ENCODE measurements at places on chromosomes 11 and 22.

- DNase-seq: no peak
These were observed 88.3 kb upstream of the PARVA start for GRCh38 chr11:12288931-12289666.

- DNase-seq: peak; percentile 53
These were observed 29.6 kb downstream of the RTN4R start for GRCh38 chr22:20238536-20238900.

DNA sequence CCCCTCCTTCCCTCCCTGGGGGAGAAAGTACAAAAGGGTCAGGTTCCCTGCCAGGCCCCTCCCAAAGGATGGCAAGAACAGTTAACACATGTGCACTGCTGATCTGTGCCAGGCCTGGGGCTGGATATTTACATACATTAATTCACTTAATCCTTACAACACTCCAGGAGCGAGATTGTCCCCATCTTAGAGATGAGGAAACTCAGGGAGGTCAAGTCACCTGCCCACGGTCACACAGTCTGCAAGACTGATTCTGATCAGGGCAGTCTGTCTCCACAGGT, 36.5 kb downstream of the NECTIN1 start:
- DNase-seq: no peak

DNA sequence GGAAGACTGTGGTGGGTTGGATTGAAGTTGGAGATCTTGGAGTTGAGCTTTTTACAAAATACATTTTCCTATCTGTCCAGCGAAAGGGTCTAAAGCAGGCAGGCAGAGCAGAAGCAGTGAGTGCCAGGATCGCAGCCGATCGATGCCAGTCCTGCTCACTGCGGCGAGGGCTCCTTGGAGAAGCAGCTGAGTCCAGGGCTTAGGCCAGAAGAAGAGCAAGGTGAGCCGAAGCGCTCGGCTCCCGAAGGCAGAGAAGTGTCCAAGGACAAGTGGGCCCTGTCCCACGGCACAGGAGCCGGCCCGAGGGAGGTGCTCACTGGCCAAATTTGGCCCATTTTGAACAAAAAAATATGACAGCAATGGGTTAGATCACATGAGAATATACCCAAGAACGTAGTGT, 637.8 kb downstream of the BRD1 start:
- DNase-seq: no peak

DNA sequence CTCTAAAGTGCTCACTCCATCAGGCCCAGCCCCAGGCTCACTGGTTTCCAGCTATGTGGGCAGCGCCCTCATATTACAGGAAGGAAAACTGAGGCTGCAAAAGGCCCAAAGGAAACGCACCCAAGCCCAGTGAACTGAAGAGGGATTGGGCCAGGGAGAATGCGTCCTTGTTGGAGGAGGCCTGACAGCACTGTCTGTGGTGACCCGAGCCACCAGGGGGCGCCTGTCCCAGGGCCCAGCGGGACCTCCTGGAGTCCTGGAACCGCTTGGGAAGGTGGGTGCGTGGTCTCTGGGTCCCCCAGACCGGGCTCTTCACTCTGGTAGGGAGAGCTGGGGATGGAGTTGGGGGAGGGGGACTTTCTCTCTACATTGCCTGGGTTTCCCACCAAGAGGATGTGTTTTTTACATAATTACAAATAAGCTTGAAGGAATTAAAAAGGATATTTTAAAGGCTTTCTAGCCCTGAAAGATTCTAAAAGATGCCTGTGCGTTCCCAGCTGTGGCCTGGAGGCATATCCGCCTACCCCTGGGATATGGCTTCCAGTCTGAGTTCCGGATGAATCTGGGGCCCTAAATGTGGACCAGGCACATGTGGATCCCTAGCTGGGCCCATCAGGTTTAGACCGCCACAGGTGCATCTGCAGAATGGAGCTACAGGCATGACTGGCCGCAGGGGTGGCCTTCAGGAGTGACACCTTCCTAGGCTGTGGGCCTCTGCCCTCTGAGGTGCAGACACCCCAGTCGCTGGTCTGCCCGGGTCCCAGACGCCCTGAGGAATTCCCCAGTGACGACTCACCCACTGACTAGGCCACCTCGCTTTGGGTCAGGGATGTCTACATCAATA, 4.2 kb downstream of the SPI1 start:
- DNase-seq: peak; percentile 86

DNA sequence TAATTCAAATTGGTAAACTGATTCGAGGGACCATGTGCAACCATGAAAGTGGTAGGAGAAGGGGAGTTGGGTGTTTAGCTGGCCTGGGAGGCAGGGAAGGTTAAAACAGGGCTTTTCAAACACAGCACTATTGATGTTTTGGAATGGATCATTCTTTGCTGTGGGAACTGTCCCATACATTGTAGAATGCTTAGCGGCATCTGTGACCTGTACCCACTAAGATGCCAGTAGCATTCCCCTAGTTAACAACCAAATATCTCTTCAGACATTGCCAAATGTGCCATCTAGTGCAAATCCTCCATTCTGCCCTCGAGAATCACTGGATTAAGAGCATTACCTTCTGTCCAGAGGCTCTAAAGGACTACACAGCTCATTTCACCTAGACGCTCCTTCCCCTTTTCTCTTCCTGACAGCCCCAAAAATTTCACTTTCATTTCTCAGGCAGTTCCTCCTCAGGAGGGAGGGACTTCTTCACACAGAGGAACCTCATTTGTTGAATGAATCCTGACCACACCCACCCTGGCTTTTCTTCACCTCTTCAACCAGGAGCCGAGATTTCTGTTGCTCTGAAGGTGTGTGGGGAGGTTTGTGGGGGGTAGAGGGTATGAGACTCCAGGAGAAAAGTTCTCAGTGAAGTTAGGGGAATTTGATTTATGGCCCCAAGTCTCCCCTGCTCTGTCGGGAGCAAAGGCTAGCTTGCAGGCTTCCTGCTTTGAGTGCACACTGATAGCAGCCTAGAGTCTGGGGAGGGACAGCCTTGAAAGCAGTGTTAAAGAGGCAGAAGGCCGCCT, at the start of gene TRIM34:
TSS of gene TRIM34 (plus strand) at position 513 of the 791 bp plus-strand sequence. CDS start 7,331 bp downstream, outside the sequence.
- DNase-seq: peak; percentile 30

DNA sequence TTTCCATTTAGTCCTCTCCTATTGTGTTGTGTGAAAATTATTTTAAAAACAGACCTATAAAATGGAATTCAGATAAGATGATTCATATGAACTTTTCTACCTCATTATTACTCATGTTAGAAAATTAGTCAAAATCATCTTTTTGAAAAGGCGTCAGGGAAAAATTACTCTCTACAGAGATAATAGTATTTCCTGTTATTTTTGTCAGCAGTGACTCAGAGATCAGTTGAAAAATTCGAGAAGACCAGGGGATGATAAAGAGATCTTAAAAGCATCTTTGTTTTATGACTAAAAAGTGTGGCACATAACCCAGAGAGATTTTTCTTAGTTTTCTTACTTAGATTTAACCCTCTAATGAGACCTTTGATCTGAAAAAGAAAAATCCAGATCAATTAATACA, 157.9 kb upstream of the CARD18 start:
- no peak for DNase-seq

- no peak for DNase-seq
These were observed 53.1 kb downstream of the GGTLC2 start for GRCh38 chr22:22697377-22698117.

GRCh38 chr11:128687321-128687720, 6.6 kb upstream of the FLI1 start:
- no peak for DNase-seq

- DNase-seq: no peak
These were observed 100.8 kb downstream of the ALX4 start for GRCh38 chr11:44208976-44209603.

DNA sequence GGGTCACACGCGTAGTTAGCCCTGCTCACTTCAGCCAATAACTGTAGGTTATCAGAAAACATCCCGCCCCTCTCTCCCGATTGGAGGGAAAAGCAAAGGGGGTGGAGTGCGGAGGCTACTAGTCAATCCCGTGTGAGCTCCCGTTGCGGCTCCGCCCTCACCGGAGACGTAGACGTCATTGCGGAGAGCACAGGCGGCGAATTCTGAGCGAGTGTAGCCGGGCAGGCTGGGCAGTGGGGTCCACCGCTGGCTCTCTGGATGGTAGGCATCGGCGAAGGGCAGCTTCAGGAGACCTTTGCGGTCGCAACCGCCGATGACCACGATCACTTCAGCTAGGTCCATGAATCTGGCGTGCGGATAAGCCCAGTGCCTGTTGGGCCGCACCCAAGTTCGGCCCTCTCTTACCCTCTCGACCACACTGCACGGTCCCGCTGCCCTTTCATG, 4.7 kb downstream of the KLHL35 start:
- DNase-seq: peak; percentile 72

DNA sequence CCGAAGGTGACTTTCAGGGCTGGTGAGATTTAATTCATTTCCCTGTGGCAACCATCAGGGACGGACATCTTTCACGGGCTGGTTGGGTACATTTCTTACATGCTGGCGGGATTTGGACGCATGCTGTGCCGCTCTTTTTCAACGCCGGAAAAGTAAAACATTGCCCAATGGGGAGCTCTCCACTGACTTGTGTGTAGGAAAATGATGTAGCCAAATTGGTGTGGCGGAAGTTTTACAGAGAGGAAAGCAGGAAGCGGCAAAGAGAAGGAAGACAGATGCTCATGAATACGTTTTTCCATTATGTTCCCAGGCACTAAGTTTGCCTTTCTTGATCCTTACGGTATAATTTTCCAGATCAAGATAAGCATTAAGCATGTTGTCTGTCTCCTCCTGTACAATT, 375.8 kb downstream of the NTM start:
- DNase-seq: no peak

- DNase-seq: no peak
These were observed at the start of gene KCNJ11 for GRCh38 chr11:17388609-17389210. Gene KCNJ11, minus strand, starts transcription at chr11:17388659. Its CDS starts 568 bp downstream, at chr11:17388091.

DNA sequence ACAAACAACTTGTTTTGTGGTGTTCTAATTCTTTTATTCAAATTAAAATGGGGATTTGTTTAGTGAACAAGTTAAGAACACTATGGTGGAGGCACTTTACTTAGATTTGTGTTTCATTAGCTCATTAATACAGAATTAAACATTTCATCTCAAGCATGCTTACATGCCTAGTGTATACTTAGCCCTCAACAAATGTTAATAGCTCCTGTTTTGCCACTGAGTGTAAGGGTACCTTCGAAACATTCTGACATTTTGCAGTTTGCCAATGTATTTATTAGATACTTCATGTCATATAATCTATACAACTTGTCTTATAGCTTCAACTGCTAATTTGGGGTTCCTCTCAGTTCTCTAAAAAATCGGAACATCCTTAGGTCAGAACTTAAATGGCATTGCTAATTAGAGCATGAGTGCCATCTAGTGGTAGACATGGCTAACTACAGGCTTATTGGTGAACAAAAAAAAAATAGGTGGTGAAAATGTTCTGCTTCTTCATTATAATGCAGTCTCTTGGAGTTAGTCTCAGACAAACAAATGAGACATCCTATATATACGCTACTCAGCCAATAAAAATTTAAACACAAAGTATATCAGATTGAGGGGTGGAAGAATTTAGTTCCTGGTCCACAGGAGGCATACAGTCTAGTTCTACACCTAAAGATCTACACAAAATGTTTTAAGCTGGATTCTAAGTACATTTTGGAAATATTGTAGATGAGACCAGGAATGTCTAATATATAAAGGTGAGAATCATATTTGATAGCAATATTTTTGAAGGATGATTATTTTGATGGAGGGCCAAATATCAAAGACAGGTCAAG, 4.9 kb upstream of the CNTN5 start:
- DNase-seq: no peak

- DNase-seq: no peak
These were observed 19.1 kb upstream of the KCNJ11 start for GRCh38 chr11:17407575-17407974.

DNA sequence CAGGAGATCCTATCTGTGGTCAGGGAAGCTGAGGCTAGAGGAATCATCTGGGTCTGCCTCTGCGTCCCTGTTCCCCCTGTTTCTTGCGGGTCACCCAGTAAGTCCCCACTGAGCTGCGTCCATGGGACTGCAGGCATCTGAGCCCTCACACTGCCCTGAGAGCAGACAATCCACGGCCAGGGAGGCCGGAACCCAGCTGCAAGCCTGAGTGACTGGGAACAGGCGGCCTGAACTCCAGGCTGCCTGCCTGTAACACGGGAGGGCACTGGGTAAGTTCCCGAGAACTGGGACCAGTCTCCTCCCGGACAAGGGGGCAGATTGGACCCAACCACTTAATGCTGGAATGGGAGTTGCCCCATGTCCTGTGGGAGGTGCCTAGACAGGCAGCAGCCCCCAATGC, 727.4 kb downstream of the BRD1 start:
- DNase-seq: no peak

All from stimulated activated CD4-positive, alpha-beta T cell treated with anti-CD3 and anti-CD28 coated beads, Interleukin-4, amount 100 ng/mL, for 1 hour (primary cell).